ENCODE measurements at places on chromosomes 6 and 20.

GRCh38 chr20:32484958-32485769, 100.0 kb downstream of the NOL4L start:
- peak; percentile 33 for DNase-seq

- no peak for DNase-seq
These were observed 2.8 kb upstream of the COL20A1 start for GRCh38 chr20:63290136-63290676.

DNA sequence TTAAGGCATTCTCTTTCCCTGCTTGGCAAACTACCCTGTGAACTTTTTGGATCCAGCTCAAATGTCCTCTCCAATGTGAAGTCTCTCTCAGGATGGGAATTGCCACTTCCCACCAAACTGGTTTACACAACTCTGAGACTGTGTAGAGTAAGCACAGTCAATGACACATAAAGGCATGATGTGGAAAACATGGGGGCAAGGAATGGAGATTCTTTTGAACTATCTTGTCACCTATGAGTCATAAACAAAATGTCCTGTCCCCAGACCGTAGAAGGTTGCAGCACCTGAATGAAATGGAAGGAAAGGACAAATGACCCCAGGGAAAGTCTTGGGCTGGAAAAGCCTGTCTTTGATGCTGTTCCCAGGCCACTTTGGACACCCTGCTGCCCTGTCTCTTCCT, 11.0 kb upstream of the KIF13A start:
- no peak for DNase-seq

- no peak for DNase-seq
These were observed 226.8 kb upstream of the PDE10A start for GRCh38 chr6:165889636-165890403.

- no peak for DNase-seq
These were observed 585.3 kb upstream of the ARID1B start for GRCh38 chr6:156191895-156192294.

GRCh38 chr6:136365776-136366354, 76.2 kb upstream of the BCLAF1 start:
- no peak for DNase-seq

DNA sequence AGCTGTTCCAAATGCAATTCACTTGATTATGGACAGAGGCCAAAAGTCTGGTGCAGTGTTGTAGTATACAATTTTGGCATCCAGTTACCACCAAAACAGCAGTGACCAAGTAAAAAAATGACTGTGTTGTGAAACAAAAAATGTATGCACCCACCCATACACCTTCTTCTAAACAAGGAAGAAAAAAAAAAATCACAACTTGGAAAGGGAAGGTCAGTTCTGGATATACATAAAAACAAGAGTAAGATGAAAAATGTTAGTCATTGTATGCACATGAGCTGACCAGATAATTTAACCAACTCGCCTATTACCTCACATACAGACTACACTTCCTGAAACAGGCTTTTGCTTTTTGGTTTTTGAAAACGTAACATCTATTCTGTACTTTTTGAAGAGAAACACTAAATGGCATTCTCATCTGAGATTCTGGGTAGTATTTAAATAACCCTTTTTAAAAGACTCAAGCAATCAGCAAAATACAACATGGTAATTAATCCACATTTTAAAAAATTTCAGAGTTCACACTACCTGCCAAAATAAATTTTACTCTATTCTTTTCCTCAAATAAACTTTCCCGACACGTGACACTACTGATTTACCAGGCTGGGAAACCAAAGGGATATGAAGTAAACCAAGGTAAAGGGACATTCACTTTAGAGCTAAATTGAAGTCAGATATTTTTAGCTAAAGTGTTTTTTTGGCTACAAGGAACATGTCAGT, 141.6 kb upstream of the SHLD1 start:
- DNase-seq: no peak

DNA sequence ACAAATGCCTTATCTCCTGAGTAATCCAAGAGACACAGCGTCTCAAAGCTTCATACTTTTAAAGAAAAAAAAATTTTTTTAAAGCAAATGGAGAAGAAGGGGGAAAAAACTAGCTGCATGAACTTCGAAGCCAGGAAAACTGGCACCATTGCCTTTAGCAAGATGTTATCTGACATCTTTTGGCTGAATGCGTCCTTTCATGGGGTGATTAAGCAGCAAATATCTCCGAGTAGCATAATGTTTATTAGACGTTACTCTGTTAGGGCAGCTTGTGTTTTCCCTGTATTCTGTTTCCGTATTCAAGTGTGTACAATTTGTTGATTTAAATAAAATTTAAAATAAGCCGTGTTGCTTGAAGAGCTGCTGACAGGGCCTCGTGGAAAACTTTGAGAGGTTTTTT, 76.5 kb upstream of the TSHZ2 start:
- no peak for DNase-seq

Data from stimulated activated CD8-positive, alpha-beta memory T cell treated with anti-CD3 and anti-CD28 coated beads, Interleukin-4, amount 100 ng/mL, for 1 hour (primary cell).